ENCODE measurements at places on chromosomes 1 and 21.

GRCh38 chr1:192700834-192701271 is 64.9 kb downstream of the RGS13 start:
- no peak for DNase-seq

DNA sequence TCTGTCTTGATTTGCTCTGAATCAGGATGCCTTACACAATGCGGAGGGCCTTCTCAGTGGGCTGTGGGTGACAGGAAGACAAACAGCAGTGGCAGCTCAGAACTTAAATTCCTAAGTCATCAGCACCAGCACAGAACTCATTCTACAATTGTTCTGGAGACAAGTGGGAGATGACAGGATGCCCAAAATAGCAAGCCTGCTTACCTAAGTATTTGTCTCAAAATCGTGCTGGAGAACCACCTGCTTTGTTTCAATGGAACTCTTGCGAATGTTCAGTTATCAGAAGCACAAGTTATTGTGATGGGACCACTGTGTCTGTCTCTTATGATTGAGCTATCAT is 76.1 kb downstream of the VCAM1 start:
- no peak for DNase-seq

GRCh38 chr1:105655032-105655431 is 1401.4 kb upstream of the PRMT6 start:
- no peak for DNase-seq

- no peak for DNase-seq
Observed at GRCh38 chr1:183114441-183114840, 71.6 kb upstream of the LAMC2 start.

GRCh38 chr1:10186331-10187025 is 23.9 kb upstream of the KIF1B start:
- DNase-seq = no peak

All from DMS 273 treated with DMSO at 0.1 percent for 48 hours (cell line).